ENCODE measurements at places on chromosomes 7 and 10. TPM values are rescaled to one million over a fixed set of nuclear protein-coding genes. Genes with fewer than 3 reads are reported as not detected.

IFRD1 gene
- 79.9 TPM for total RNA-seq

DNA sequence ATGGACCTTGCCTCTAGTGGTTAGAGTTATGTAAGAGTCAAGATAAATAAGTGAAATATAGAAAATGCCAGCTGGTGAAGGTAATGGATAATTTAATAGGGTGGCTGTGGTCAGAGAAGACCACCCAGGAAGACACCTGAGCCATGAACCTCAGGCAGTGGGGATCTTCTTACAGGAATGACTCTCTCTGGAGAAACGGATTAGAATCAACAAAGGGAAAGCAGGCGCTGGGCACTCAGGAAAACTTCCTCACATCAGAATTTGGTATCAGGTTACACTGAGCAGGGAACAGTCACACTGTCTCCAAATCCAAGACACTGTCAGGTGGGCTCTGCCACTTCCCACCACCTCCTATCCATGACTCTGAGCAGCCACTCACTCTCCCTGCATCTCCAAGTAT is 132.6 kb downstream of the DYNC2I1 start:
- no peak for DNase-seq

DNA sequence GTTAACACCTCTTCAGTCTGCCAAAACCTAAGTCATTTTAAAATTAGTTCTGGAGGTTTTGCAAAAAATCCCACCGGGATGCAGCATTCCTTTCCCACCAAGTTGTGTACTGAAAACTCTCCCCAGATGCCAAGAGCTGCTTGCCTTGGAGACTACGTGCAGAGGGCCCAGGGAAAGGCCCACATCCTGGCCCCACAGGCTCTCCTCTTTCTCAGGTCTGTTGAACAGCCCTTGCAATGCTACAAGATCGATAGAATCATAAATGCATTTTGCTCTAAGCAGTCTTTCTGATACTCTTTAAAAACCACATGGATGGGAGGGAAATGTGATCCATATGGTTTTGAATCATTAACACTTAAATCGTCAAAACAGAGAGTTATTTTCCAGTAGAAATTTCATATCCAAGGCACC is 126.7 kb upstream of the ZMIZ1 start:
- DNase-seq = no peak

DNA sequence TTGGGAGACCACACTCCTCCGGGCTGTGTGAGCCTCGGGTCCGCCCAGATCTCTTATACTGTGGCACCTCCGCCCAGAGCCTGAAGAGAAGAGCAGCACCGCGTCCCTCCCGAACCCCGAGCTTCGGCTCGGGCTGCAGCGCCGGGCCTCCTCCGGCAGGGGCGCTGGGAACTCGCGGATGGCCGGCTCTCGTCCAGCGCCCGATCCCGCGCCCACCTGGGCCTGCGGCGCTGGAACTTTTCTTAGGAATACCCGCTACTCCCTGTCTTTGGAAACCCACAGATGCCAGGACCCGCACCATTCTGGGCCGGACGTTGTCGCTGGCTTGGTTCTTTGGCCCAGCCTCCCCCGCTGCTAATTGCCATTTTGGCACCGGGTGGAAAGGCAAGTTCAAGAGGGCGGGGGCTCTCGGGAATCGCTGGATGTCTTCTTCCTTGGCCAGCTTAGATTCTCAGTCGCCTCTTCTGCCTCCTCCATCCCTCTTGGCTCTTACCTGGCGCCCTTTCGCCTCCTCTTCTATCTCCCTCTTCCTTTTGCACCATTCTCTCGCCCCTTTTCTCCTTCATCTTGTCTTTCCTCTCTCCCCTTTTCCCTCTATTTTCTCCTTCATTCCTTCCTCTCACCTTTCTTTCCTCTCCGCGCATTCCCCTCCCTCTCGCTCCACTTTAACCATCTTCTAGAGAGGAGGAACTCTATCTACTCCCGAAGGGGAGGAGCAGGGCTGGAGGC is 2.1 kb upstream of the SORCS3 start:
- DNase-seq = no peak

DNA sequence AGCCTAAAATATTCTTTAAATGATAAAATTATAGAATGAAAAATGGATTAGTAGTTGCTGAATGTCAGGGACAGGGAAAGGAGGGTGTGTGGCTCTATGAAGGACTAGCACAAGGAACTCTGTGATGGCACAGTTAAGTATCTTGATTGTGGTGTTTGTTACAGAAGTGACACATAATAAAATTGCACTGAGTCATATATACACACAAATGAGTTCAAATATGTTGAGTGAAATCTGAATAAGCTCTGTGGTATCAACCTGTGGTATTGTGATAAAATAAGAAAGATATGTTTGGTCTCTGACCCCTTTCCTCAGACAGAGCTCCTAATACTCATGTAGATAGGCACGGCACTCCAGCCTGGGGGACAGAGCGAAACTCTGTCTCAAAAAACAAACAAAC is 181.5 kb upstream of the TRIM24 start:
- DNase-seq = no peak

DNA sequence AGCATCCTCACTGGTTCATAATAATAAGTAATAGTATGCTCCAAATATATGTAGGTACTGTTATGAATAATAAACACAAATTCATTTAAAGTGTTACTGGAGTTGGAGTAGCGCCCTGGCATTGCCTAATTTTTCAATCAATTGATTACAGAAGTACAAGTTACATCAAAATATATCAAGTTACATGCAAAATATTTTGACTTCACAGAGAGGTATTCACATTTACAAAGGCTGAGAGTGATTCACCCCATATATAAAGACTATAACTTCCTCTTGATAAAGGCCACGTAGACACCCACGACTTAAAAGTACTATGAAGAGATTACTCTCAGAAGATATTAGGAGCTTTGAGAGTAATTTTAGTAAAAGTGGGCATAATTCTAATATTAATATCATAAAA is 13.6 kb upstream of the COL17A1 start:
- no peak for DNase-seq

DNA sequence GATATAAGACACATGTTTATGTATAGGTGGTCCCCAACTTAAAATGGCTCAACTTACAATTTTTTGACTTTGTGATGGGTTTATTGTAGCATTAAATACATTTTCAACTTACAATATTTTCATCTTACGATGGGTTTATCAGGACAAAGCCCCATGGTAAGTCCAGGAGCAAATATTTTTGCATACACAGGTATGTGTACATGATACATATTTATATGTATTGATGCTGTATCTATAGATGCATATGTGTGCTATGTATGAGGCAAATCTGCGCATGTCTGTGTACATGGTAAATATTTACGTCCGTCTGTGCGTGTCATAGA is 664 bp upstream of the UBE3C start:
- no peak for DNase-seq

- DNase-seq = no peak
Observed at GRCh38 chr10:51034769-51035168, 39.5 kb upstream of the PRKG1 start.

GRCh38 chr7:140646931-140647647 is 6.5 kb upstream of the DENND2A start:
- DNase-seq = peak; percentile 57
